Activated naive CD4-positive, alpha-beta T cell treated with anti-CD3 and anti-CD28 coated beads for 36 hours (primary cell): ENCODE measurements at places on chromosomes 12 and 14. TPM values are rescaled to one million over a fixed set of nuclear protein-coding genes. Genes with fewer than 3 reads are reported as not detected.

GRCh38 chr14:22381408-22381760, 207.6 kb downstream of the DAD1 start:
- no peaks in the 10 kb centered on the region for H3K36me3 ChIP-seq
- no peaks in the 10 kb centered on the region for H3K27me3 ChIP-seq
- no peak for DNase-seq
- H3K4me1 ChIP-seq: no peaks in the 10 kb centered on the region
- peak overlapping the region; percentile 53 for H3K27ac ChIP-seq

- H3K4me1 ChIP-seq: no peaks in the 10 kb centered on the region
- no peaks in the 10 kb centered on the region for H3K36me3 ChIP-seq
- no peak overlapping the region for H3K27ac ChIP-seq
- no peaks in the 10 kb centered on the region for H3K27me3 ChIP-seq
- no peak overlapping the region for H3K4me3 ChIP-seq
- no peak for DNase-seq
Observed at GRCh38 chr12:127802271-127802670, 464.7 kb upstream of the TMEM132C start.

DNA sequence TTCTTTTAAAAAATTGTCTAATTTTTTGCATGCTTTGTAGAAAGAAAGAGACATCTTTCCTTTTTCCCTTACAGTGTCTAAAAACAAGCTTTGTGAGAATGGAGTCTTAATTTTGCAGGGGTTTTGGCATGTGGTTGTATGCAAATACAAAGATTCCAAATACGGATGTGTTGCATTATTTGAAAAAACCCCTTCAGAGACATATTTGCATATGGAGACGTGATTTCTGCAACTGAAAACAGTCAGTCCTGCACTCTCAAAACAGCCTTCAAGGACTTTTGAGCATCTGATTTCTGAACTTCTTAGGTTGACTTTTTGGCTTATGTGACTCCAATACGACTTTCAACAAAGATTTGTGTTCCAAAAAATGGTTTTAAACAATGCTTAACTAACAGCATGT, 7.8 kb downstream of the IRAK3 start:
- H3K27ac ChIP-seq: peak overlapping the region; percentile 33
- H3K27me3 ChIP-seq: peaks cover 22% of the 10 kb centered on the region
- peak; percentile 17 for DNase-seq
- peaks cover 3% of the 10 kb centered on the region for H3K36me3 ChIP-seq

- DNase-seq: no peak
- no peaks in the 10 kb centered on the region for H3K36me3 ChIP-seq
- no peaks in the 10 kb centered on the region for H3K4me1 ChIP-seq
- no peak overlapping the region for H3K27ac ChIP-seq
- H3K4me3 ChIP-seq: no peak overlapping the region
Observed at GRCh38 chr12:59839514-59839913, 243.7 kb downstream of the SLC16A7 start.

GRCh38 chr12:105667973-105668743, 337.7 kb downstream of the C12orf75 start:
- no peak overlapping the region for H3K27ac ChIP-seq
- DNase-seq: no peak
- H3K4me3 ChIP-seq: no peak overlapping the region
- no peaks in the 10 kb centered on the region for H3K4me1 ChIP-seq
- no peaks in the 10 kb centered on the region for H3K27me3 ChIP-seq

DNA sequence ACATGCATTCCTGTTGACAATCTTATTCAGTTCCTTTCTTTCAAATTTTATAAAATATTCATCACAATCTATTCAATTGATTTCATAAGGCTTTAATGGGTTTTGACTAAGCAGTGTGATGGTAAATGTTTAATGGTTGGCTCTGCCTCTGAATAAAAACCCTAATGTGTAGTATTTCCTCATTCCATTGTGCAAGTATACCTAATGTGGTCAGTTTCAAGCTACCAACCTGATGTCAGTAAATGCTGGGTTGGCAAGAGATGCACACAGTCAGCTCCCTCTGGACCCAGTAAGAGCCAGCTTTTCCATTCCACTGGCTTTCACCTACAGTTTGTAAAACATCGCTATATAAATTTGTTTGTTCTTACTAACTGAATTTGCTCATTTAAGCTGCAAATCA, 53.9 kb downstream of the METTL25 start:
- H3K36me3 ChIP-seq: peaks cover 6% of the 10 kb centered on the region
- no peak for DNase-seq
- H3K27me3 ChIP-seq: no peaks in the 10 kb centered on the region
- H3K4me1 ChIP-seq: no peaks in the 10 kb centered on the region
- no peak overlapping the region for H3K27ac ChIP-seq

DNA sequence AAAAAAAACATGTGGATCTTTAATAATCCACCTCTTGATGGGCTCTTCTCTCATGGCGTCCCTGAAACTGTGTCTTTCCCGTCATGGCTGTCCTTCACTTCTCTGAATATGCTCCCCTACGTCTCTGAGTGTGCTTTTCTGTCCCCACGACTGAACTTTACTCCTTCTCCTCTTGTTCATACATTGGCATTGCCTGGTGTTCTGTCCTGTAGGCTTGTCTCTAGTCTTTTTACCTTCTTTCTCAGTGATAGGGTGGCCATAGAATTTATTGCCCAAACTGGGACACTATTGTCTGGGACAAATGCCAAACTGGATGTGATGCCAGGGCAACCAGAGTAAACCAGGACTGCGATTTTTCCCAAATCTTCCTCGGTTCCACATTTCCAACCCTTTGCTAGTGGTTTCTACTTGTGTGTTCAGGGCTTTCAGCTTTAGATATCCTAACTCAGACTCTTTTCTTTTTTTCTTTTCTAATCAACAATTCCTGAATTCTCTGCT, 202.2 kb downstream of the ATP23 start:
- no peaks in the 10 kb centered on the region for H3K36me3 ChIP-seq
- no peak for DNase-seq
- H3K27me3 ChIP-seq: peaks cover 5% of the 10 kb centered on the region
- H3K4me3 ChIP-seq: no peak overlapping the region
- no peak overlapping the region for H3K27ac ChIP-seq

DNA sequence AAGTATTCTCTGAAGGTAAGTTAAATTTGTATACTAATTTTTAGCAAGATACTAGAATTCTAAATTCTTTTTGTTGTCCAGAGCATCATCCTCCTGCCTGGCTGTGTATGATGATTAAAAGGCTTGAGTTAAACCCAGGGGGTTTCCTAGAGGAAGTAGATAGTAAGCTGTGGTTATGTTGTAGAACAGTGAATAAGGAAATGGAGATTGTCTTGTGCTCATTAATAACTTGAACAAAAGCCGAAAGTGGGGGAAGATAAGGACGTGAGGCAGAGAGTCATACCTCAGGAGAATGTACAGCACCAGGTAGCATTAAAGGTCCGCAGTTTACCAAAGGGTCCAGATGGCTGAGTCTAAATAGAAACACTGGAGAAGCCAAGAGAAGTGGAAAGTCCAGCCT, 42.0 kb downstream of the CKB start:
- DNase-seq: no peak
- H3K27ac ChIP-seq: peak overlapping the region; percentile 48
- no peaks in the 10 kb centered on the region for H3K27me3 ChIP-seq
- H3K36me3 ChIP-seq: peaks cover 26% of the 10 kb centered on the region
- peaks cover 17% of the 10 kb centered on the region for H3K4me1 ChIP-seq

GRCh38 chr12:100253437-100253836, 13.4 kb downstream of the DEPDC4 start:
- H3K27me3 ChIP-seq: no peaks in the 10 kb centered on the region
- no peaks in the 10 kb centered on the region for H3K36me3 ChIP-seq
- H3K4me1 ChIP-seq: peaks cover 4% of the 10 kb centered on the region

GRCh38 chr12:6363330-6364043, 11.9 kb downstream of the SCNN1A start:
- no peaks in the 10 kb centered on the region for H3K36me3 ChIP-seq
- H3K27me3 ChIP-seq: no peaks in the 10 kb centered on the region
- DNase-seq: peak; percentile 72

GRCh38 chr12:46084666-46085631, 94.6 kb upstream of the SCAF11 start:
- no peak overlapping the region for H3K27ac ChIP-seq
- H3K4me3 ChIP-seq: no peak overlapping the region
- H3K36me3 ChIP-seq: peaks cover 3% of the 10 kb centered on the region
- no peaks in the 10 kb centered on the region for H3K4me1 ChIP-seq

GRCh38 chr12:24760162-24760561, 188.7 kb downstream of the BCAT1 start:
- no peaks in the 10 kb centered on the region for H3K36me3 ChIP-seq
- peaks cover 9% of the 10 kb centered on the region for H3K27me3 ChIP-seq
- H3K4me3 ChIP-seq: no peak overlapping the region
- no peaks in the 10 kb centered on the region for H3K4me1 ChIP-seq
- H3K27ac ChIP-seq: no peak overlapping the region

GRCh38 chr12:41521872-41522379, 333.8 kb downstream of the PDZRN4 start:
- no peak overlapping the region for H3K27ac ChIP-seq
- no peak for DNase-seq
- no peaks in the 10 kb centered on the region for H3K36me3 ChIP-seq

GRCh38 chr12:42976620-42977019, 387.1 kb upstream of the PRICKLE1 start:
- no peak overlapping the region for H3K4me3 ChIP-seq
- no peak for DNase-seq
- H3K36me3 ChIP-seq: no peaks in the 10 kb centered on the region
- no peaks in the 10 kb centered on the region for H3K4me1 ChIP-seq
- no peak overlapping the region for H3K27ac ChIP-seq

- no peak overlapping the region for H3K4me3 ChIP-seq
- no peak overlapping the region for H3K27ac ChIP-seq
- H3K27me3 ChIP-seq: no peaks in the 10 kb centered on the region
- DNase-seq: no peak
- no peaks in the 10 kb centered on the region for H3K4me1 ChIP-seq
- H3K36me3 ChIP-seq: no peaks in the 10 kb centered on the region
Observed at GRCh38 chr14:72568296-72568992, 325.5 kb downstream of the DPF3 start.

DNA sequence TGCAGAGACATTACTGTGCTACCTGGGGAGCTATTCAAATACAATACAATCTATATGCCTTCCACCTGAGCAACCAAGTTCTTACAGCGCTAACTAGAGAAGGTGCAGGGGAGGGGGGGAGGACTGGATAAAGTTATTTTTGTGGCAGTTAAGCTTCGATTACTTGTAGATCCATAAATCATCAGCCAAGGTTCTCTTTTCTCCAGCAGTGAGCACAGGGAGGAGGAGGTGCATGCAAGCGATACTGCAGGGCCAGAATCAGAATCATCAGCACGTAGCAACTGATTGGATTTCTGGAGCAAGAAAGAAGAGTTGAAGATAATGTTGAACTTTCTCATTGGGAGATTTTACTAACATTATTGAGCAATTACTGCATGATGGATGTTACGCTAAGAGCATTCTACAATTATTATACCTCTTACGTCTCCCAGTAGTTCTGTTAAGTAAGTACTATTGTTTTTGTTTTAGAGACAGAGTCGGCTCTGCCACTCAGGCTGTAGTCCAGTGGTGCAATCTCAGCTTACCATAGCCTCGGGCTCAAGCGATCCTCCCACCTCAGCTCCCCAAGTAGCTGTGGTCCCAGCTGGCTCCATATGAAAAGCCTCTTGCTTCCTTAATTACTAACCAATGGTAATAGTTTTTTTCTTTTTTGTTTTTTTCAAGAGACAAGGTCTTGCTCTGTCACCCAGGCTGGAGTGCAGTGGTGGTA, 74.6 kb upstream of the EEA1 start:
- no peaks in the 10 kb centered on the region for H3K27me3 ChIP-seq
- H3K4me3 ChIP-seq: no peak overlapping the region
- peaks cover 6% of the 10 kb centered on the region for H3K4me1 ChIP-seq
- H3K36me3 ChIP-seq: no peaks in the 10 kb centered on the region

DNA sequence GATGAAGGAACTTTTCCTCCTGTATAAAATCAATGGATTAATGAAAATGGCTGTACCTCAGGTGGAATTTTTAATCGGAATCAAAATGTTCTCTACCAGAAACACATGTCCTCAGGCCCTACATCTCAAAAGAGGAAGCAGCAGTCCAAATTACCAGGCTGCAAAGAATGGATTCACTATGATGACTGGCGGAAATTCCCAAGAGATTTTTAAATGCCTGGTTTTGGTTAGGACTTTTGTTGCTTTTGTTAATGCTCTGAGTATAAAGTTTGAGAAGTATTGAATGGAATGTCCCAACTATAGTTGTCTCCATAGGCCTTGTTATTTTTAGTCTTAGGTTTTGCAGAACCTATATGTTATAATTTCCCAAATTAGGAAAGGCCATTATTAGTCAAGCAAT, 11.2 kb upstream of the IFNG start:
- peaks cover 53% of the 10 kb centered on the region for H3K4me1 ChIP-seq
- no peaks in the 10 kb centered on the region for H3K36me3 ChIP-seq
- peak overlapping the region; percentile 50 for H3K27ac ChIP-seq
- H3K4me3 ChIP-seq: no peak overlapping the region
- no peak for DNase-seq

DNA sequence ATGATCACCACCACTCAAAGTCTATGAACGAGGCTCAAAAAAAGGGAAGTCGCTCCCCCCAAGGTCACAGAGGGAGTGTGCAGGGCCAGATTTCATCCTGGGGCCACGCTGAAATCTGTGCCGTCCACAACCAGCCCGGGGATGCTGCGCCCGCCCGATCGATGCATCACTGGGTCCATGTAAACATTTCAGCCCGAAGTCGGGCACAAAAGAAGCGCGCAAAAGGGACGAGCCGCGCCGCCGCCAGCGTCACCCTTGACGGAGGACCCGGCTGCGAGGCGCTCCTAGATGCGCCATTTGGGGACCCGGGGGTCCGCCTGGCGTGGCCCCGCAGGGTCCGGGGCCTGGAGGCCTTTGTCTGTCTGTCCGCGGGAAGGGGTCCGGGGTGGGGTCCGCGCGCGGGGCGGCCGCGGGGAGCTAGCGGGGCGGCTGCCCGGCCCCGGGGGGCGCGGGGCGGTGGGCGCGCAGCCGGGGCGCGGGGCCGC, 503 bp downstream of the FBXO21 start:
- H3K4me3 ChIP-seq: peak overlapping the region; percentile 90
- DNase-seq: peak; percentile 47
- peaks cover 17% of the 10 kb centered on the region for H3K36me3 ChIP-seq
- peaks cover 28% of the 10 kb centered on the region for H3K4me1 ChIP-seq

DNA sequence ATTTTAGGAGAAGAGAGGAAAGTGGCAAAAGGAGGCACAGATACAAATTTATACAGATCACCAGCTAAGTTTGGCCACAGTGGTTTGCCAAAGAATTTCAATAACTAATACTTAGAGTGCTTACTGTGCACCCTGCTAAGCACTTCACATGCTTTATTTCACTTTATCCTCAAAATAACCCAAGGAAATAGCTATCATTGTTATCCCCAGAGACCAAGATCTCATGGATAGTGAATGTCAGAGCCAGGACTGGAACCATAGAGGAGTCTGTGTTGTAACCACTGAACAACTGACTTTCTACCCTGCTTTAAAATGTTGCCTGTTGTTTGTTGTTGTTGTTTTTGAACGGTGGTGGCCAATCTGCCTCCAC, 1.3 kb upstream of the TCP11L2 start:
- H3K4me1 ChIP-seq: peaks cover 47% of the 10 kb centered on the region
- no peaks in the 10 kb centered on the region for H3K36me3 ChIP-seq
- peak overlapping the region; percentile 86 for H3K27ac ChIP-seq
- peak overlapping the region; percentile 81 for H3K4me3 ChIP-seq
- no peaks in the 10 kb centered on the region for H3K27me3 ChIP-seq
- DNase-seq: no peak

GNB3 gene
- 0.48 TPM for total RNA-seq

RNASE7 gene
- total RNA-seq: not detected

HPD gene
- not detected for total RNA-seq

KRT6A gene
- not detected for total RNA-seq
